Nucleus accumbens (tissue), 56 donors: ENCODE measurements at places on chromosomes 6 and 20.

GRCh38 chr6:33632558-33633039, 11.5 kb downstream of the ITPR3 start:
- peak; percentile 10 for DNase-seq

DNA sequence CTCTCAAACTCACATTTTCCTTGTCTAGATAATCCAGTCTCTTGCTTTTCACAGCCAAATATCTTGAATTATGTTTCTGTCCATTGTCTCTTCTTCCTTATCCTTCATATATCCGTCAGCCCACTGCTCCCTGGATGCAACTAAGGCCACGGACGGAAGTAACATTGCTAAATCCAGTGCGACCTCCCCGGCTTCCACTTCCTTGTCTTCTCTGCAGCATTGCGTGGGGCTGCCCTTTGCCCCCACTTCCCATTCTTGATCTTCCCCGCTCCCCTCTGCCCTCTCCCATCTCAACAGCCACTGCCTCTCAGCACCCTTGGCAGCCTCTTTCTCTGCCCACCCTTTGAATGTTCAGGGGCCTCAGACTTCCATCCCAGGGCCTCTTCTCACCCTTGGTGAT, 190.4 kb upstream of the UST start:
- no peak for DNase-seq

GRCh38 chr20:21106171-21107017, at the start of gene LINC00237:
TSS of gene LINC00237 (minus strand) at chr20:21106358.
- no peak for DNase-seq

DNA sequence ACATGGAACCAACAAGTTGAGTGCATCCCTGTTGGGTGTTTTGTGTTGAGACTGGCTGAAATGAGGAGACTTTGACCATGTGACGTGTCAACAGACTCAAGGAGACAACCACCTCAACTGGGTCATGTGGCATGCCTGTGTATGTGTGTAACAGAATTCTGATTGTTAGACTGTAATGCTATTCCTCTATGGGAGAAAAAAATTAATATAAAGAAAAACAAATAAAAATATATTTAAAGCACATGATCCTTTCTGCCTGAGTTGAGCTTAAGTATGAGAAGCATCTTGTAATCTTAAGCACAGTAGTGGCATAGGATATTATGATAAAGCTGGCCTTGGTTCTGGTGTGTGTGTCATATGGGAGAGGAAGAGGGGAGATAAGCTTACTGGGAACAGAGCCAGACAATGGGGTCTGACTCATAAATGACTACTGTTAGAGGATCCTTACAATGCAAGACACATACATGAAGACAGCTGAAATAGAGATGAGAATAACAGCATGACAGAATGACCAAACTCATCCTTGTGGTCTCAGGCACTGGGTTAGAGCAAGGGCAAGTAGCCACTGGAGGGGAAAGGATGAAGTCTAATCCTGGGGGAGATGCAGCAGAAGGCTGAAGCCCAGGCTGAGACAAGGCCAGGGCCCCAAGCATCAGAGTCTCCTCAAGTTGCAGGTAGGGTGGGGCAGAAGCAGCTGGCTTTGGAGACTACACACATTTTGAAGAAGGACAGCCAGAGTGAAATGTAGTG, 9.2 kb downstream of the TP53INP2 start:
- no peak for DNase-seq

GRCh38 chr6:144673807-144674206, 388.7 kb downstream of the UTRN start:
- DNase-seq: no peak

DNA sequence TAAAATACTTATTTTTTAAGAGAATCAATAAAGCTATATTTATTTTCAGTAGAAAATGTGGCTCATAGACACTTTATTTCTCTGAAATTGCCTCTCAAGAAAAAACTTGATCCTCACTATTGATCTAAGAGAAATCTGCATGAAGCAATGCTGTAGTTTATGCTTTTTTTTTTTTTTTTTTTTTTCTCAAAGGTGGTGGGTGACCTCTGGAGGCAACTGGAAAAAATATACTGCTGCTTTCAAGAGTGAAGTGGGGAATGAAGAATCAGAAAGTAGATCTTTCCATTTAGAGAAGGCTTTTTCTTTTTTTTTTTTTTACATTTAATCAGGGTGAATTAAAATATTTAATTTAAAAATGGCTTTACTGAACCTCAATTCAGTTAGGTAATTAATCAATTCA, 169.3 kb downstream of the SLC16A10 start:
- no peak for DNase-seq

DNA sequence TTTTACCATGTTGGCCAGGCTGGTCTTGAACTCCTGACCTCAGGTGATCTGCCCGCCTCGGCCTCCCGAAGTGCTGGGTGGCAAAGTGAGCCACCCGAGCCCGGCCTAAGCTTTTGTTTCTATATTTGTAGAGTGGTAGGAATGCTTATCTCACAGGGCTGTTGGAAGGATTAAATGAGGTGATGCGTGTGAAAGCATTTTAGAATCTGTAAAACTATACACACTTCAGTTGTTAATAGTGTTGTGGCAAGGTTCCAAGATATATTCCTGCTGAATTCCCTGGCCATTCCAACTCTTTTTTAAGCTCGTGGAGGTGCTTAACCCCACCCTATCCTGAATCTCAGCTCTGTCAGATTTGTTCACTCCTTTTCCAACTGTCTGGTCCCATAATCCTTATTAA, 89.9 kb upstream of the AKIRIN2 start:
- DNase-seq: no peak

- no peak for DNase-seq
These were observed 48.7 kb downstream of the PSMG4 start for GRCh38 chr6:3307436-3307835.

DNA sequence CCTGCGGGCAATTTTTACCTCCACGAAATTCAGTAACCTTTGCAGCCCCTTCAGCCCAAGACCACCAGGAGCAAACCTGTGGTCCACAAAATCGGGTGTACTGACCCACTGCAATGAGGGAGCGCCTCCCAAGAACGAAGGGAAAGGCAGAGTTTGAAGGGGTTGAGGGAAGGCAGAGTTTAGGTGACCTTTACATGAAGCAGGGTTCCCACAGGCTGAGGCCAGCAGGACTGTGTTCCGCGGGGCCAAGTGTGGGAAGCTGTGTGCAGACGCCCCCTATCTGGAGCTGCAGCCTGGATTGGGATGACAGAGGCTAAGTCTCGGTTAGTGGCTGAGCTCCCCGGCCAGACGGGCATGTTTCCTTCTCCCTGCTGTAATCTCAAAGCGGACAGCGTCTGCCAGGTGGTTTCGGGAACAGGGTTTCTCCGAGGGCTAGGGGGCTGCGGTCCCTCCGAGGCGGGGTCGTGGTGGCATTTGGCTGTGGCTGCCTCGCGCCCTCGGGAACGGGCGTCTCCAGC, 826 bp upstream of the PYGB start:
- peak; percentile 48 for DNase-seq

GRCh38 chr20:33653218-33653899, 8.8 kb upstream of the C20orf144 start:
- peak; percentile 26 for DNase-seq

GRCh38 chr6:111282515-111282914, 195.2 kb downstream of the SLC16A10 start:
- DNase-seq: no peak

GRCh38 chr6:117467876-117468275, 14.6 kb upstream of the DCBLD1 start:
- DNase-seq: no peak

- no peak for DNase-seq
These were observed 56.3 kb downstream of the KCNS1 start for GRCh38 chr20:45044601-45045000.

GRCh38 chr6:84350397-84350796, 123.0 kb upstream of the CEP162 start:
- no peak for DNase-seq

DNA sequence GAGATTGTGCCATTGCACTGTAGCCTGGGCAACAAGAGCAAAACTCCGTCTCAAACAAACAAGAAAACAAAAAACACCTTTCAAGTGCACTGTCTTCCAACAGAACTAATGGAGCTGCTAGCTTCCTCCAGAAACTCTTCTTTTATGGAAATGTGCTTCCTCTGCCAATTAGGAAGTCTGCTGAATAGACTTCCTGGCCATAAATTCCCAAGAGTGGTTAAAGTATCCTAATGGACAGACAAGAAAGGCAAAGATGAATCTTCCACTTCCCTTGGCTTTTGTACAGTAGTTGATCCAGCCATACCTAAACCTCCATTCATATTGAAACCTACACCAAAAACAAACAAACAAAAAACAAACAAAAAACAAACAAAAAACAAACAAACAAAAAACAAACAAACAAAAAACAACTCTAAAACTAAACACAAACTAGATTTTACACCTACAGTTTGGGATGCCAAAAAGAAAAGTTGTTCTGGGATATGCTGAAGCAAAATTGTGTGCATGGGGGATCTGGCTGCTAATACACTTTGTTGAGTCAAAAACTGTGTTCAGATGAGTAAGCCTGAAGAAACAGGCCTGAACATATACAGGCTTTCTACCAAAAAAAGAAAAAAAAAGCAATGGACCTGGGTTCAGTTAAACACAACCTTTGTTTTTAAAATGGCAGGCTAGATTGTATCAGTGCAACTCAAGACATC, 59.8 kb upstream of the CARMIL1 start:
- no peak for DNase-seq

GRCh38 chr6:27406085-27406484, 17.5 kb downstream of the ZNF391 start:
- no peak for DNase-seq

GRCh38 chr6:110114004-110114403, 65.5 kb downstream of the WASF1 start:
- no peak for DNase-seq

GRCh38 chr6:168218785-168219566, 100.6 kb downstream of the DACT2 start:
- DNase-seq: no peak

DNA sequence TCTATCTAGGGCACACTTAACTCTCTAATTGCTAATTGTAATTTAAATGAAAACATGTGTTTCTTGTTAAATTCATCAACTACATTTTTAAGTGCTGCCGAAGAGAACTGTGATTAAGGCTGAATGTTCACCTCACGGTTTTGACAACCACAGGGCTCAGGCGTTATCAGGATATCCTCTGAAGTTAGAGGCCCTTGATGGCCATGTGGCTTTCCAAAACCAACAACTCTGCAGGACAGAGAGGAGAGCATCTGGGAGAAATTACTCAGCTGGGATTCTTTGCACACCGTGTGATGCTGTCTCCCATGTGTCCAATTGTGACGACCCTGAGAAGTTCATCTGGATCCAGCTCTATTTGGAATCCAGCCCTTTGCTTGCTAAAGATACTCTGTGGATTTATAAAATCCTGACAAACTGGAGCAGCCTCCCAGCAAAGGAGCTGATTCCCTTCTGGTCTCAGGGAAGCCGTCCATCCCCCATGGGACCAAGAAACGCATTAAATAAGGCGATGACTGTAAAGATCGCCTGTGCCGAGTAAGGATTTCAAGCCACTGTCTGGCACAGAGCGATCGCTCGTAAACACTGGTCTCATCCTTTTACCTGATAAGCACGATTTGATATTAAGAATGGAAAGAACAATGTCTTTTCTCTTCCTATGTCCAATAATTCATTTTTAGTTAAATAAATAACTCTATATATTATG, 401.1 kb downstream of the CD83 start:
- DNase-seq: no peak

GRCh38 chr20:8524101-8525016, 392.3 kb downstream of the PLCB1 start:
- DNase-seq: no peak

GRCh38 chr6:27065183-27065582, 182.3 kb upstream of the PRSS16 start:
- DNase-seq: no peak

DNA sequence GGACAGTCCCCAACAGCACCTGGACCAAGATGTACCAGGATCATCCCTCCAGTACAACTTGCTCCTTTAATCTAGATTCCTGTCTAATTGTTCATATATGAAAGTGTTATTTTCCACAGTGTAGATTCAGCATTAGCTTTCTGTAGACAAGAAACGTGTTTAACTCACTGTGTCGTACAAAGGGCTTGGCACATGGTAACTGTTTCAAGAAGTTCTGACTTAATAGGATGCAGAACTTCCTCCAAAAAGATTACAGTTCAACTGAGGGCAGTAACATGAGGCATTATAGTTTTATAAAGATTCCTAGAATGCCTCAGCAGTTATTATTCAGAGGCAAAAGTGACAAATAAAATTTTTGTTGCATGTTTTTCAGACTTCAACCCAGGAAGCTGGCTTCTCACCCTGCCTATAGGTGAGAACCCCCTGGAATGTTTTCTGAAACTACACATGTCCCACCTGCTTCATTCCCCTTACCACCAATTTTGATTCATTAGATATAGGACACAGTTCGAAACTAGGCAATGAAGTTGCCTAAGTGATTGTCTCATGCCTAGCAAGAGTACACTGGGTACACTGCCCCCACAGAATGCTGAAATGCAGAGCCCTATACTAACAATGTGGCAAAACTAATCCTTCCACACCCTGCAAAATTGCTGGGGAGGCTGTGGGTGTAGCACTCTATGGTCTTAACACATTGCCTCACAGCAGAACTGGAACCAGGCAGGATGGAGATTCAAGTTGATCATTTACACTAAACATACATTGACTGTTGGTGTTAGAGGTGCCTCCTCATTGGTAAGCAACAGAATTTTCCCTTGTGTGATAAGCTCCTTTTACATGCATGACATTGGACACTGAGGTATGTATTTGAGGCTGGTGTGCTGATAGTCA, 22.6 kb upstream of the SH3BGRL2 start:
- no peak for DNase-seq

- peak; percentile 37 for DNase-seq
These were observed 110.8 kb upstream of the GPR6 start for GRCh38 chr6:109867009-109867969.

DNA sequence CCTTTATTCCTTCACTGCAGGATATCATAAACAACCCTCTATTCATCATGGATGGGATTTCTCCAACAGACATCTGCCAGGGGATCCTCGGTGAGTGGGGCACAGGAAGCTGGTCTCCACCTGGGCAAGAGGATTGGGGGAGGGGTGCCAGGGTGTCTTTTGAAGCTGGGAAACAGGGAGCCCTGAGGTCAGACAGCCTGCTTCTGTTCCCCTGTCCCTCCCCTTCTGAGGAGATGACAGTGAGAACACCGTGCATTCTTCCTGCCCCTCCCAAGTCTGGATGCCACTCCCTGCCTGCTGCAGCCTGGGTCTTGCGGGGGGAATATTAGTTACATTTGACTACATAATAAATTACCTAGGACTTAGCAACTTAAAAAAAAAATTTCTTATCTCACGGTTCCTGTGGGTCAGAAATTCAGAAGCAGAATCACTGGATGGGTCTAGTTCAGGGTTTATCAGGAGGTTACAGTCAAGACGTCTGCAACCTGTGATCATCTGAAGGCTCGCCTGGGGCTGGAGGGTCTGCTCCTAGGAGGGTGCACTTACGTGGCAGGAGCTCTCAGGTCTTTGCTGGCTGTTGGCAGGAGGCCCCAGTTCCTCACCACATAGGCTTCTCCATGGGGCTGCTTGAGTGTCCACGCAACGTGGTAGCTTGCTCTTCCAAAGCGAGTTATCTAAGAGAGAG, 11.4 kb downstream of the CAPN11 start:
- DNase-seq: no peak
